Left lobe of liver (tissue), 2 donors: ENCODE measurements at places on chromosomes 3 and 15. TPM values are rescaled to one million over a fixed set of nuclear protein-coding genes. Genes with fewer than 3 reads are reported as not detected.

ARPP21 gene
- 0.63 TPM for total RNA-seq

CLRN1 gene
- not detected for total RNA-seq

FSD2 gene
- not detected for total RNA-seq

DNA sequence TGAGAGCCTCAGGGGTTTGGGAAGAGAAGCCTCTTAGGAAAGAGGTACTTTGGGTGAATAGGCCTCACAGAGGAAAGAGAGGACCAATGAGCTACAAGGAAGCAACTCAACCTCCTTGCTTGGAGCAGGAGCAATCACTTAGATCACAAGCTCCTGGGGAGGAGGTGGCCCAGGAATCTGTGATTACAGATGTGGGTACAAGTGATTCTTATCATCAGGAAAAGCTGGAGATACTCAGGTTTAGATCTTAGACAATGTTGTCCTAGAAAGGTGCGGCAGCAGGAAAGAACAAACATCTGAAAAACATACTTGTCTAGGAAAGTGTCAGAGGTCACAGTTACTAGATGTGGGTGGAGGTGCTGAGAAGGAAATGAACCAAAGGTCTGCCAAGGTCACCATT, 8.2 kb downstream of the PARP16 start:
- DNase-seq, result no peak

- DNase-seq, result no peak
Measured at GRCh38 chr15:52529341-52529924, 753 bp upstream of the MYO5A start.

DNA sequence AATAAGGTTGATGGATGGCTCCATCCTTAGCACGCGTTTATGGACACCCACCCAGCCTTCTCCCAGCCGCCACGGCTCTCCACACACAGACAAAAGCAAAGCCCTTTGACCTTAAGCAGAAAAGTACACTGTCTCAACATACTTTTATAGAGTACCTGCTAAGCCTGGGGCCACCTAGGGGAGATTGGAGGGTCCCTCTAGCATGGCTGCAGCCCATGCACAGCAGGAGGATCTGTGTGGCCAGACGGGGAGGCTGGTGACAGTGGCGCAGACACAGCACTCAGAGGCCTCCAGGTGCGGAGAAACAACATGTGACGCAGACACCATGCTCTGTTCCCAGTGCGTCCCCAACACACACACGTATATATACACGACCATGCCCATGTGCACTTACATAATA, 174.9 kb downstream of the XXYLT1 start:
- no peak for DNase-seq

DNA sequence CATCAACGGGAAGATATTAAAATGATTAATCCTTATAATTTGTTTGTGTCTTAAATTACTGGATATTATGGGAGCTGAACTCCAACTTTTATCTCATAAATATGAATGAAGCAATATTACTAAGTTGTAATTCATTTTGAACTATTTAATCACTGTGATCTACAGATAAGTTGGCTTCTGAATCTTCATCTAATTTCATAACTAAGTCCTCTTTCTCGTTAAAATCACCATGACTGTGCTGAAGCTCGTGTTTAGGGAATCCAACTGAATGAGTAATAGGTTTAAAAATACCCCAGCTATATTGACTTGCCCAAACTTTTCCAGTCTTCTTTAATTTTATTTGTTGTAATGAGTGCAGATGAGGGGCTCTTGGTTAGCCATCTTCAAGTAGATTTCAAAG, 14.1 kb downstream of the MDFIC2 start:
- DNase-seq, result no peak

GRCh38 chr3:36631549-36631948, 132.8 kb downstream of the DCLK3 start:
- DNase-seq, result no peak

- no peak for DNase-seq
Measured at GRCh38 chr3:139745831-139746230, 68.1 kb upstream of the NMNAT3 start.

DNA sequence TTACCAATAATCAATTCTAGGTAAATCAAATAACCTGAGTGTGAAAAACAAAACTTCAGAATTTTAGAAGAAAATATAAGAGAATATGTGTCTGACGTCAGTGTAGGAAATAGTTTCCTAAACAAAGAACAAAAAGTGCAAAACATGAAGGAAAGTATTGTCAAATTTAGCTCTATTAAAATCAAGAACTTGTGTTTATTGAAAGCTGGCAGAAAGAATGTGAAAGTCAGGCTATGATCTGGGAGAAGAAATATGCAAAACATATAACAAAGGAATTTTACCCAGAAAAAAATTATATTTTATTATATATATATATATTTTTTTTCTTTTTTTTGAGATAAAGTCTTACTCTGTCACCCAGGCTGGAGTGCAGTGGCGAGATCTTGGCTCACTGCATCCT, 129.1 kb upstream of the ANKRD28 start:
- no peak for DNase-seq

DNA sequence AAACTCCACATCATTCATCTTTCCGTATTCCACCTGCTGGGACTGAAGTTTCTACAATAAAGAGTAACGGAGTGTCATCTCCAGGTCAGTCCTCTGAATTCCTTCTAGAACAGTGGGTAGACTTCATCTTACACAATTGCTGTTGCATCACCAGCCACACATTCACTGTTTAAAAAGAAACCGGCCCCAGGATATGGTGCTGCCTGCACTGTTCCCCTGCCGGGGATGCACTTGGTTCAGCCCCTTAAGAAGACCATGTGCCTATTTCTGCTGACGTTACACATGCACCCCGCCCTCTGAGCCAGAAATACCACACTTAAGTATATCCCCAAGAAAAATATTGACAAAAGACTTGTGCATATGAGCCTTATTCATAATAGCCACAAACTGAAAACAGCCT, 233.4 kb downstream of the FEZF2 start:
- no peak for DNase-seq

DNA sequence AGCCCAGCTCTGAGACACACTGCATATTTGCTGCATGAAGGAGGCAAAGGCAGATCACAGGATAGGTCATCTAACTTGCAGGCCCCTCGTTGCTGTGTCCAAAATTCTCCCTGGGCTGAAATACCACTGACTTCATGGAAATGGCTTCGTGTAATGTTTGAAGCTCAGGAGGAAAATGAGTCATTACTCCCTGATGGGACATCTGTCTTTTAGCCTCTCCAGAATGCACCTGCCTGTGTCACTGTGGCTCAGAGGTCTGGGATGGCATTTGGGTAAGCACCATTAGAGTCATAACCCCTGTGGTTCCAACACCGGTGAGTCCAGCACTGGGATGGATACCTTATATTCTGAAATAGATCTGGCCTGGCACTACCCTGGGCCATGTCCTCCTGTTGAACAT, 51.5 kb downstream of the IL12A start:
- DNase-seq, result no peak
